ENCODE measurements at places on chromosomes 3 and 15.

DNA sequence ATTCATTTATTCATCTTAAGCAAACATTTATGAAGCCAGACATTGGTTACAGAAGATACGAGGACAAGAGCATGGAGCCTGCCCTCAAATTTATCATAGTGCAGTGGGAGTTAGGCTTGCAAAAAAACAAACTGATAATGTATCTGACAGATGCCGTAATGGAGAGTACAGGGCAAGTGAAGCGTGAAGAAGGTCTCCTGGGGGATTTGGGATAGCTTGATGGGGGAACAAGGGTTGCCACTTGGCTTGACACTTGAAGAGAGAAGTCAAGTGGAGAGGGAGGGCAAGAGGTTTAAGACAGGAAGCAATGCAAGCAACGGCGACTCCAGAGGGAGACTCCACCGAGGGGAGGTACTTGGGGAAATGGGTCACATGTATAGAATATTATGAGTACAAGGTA is 129.3 kb downstream of the SSR3 start:
- DNase-seq = no peak

DNA sequence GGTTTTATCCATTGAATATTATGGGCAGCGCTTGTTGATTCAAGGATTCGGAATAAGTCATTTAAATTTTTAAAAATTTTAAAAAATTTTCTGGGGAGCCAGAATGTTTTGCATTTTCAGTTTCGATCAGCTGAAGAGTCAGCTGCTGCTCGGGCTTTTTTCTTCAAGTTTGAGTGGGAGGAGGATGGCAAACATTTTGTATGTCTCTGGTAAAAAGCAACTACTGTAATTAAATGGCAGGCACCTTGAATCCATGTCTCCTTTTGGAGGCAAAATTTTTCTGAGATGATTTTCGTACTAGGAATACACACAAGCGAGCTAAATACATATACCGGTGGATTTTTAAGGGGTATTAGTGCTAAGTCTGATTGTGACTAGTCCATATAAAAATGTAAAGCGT is 612 bp downstream of the C3orf38 start:
- DNase-seq = peak; percentile 57

GRCh38 chr3:190825386-190826016 is 37.0 kb downstream of the GMNC start:
- DNase-seq = no peak

DNA sequence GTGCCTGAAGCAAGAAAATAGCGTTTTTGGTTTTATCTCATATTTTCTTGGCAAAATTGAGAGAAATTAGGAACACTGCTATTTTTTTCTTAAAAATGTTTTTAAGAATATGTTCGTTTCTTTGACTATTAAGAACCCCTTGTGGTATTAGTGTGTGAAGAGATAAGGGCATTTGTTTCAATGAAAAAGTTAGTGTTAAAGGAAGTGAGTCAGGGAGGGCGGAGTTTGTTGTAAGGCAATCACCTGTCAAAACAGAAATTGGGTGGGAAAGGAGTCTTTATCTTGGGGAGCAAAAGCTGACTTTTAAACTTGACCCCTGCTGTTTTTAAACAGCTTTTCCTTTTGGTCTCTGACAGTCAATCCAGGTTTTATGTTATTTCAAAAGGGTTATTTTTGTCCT is 4.2 kb downstream of the RAP2B start:
- DNase-seq = peak; percentile 97

GRCh38 chr3:42195879-42196330 is 70.1 kb downstream of the CCK start:
- no peak for DNase-seq

- DNase-seq = no peak
Measured at GRCh38 chr3:124748560-124749198, 18.4 kb downstream of the UMPS start.

DNA sequence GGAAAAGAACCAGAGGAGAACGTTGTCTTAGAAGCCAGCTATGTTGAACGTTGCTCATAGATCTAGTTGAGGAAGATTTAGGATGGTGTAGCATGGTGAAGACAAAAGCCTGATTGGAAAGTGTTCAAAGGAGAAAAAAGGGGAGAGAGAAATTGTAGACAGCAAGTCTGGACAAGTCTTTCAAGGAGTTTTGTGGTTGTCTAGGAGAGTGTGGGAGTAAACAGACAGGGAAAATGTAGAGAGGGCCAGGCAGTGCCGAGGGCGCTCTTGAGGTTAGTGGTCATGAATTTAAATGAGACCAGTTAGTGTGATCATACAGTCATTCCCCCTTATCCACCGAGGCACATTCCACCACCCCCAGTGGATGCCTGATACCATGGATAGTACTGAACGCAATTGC is 167.5 kb upstream of the IL12A start:
- no peak for DNase-seq

- no peak for DNase-seq
Measured at GRCh38 chr15:98562331-98562937, 85.9 kb upstream of the IGF1R start.

DNA sequence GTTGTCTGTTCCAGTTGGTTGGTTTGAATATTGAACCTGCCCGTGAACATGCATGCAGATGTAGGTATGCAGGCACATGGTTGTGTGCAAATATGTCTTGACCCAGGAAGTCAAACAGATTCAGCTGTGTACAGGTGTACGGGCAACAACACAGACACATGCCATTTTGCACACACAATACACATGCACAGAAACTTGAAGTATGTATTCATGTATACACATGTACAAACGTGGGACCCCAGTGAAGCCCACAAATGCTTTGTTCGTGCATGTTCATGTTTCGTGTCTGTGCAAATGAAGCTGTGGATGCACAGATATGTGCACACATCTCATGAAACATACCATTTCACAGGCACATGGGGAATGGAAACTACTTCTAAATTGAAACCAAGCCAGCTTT is 30.7 kb downstream of the IDH3A start:
- no peak for DNase-seq

DNA sequence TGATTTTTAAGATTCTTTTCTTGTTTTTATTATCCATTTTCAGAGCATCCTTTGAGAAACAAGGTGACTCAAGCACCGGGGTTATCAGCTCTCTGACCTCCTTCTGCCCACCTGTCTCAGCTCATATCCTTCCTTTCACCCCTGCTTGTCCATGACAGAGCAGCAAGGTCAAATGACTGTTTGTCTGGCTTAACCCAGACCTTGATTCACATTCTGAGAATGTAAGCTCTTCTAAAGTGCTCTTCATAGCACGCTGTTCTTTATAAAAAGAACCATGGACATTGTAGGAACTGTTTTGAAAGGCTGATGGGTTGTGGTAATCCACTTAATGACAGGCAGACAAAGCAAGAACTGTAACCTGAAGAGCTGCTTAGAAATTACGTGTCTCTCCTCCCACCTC is 122.5 kb downstream of the CHST2 start:
- no peak for DNase-seq

- no peak for DNase-seq
Measured at GRCh38 chr3:160098261-160098908, 109.8 kb downstream of the IL12A start.

GRCh38 chr15:61834076-61834697 is 226.1 kb downstream of the VPS13C start:
- DNase-seq = peak; percentile 78

GRCh38 chr3:139534992-139535879 is 4.3 kb downstream of the RBP1 start:
- peak; percentile 52 for DNase-seq

- no peak for DNase-seq
Measured at GRCh38 chr3:49568965-49569364, 14.7 kb downstream of the BSN start.

DNA sequence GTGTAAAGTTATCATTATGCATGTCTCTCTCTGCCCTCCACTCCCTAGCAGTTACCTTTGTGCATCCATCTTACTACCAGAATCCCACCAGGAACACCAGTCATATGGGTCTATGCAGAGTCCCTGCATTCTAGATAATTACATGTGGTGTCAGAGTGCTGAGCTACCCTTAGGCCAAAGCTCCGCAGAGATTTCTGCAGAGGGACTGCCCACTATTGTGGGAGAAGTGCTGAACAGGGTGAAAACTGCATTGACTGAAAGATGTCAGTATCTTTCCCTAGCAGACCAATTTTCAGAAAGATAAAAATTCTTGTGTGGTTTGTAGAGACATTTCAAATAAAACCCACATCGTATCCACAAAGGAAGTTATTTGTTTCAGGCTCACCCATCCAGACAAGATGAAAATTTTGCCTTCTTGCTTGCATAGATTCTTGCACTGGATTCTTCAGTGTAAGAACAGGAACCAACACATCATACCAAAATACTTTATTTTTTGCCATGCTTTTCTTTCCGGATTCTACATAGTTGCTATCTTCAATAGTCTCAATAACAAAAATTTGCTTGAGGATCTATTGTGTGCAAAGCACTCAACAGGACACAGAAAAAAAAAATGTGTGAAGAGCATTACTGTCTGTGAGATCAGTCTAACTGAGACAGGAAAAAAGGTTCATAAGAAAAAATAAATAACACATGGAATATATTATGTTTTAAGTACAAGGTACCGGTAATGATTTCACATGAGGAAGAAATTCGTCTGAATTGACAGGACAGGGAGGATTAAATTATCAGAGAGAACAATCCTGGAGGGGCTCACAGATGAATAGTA is 32.0 kb upstream of the CCDC80 start:
- DNase-seq = no peak

GRCh38 chr3:61832375-61833229 is 271.2 kb downstream of the PTPRG start:
- DNase-seq = no peak

DNA sequence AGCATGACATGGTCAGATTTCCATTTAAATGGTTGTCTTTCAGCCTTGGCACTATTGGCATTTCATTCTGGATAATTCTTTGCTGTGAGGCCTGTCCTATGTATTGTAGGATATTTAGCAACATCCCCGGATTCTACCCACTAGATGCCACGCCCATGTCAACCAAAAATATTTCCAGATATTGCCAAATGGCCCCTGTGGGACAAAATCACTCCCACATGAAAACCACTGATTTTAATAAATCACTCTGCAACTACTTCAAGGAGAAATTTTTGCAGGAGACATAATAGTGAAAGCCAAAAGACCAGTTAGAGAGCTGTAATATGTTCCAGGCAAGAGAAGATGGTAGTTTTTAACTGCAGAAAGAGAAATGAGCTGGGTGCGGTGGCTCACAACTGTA is 55.9 kb upstream of the RARB start:
- no peak for DNase-seq

DNA sequence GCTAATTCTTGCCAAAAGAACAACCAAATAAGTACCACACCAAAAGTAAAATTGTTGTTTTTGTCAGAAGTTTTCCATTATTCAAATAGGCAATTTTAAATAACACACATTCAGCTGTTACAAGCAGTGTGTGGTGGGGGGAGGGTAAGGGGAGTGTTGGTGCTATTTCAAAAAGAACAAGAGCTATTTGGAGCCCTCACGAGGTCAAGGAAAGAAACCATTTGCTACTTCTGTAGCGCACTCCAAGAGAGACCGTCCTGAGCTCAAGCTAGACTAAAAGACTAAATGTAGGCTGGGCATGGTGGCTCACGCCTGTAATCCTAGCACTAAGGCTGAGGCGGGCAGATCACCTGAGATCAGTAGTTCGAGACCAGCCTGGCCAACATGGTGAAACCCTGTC is 21.2 kb upstream of the IGF2BP2 start:
- DNase-seq = no peak

DNA sequence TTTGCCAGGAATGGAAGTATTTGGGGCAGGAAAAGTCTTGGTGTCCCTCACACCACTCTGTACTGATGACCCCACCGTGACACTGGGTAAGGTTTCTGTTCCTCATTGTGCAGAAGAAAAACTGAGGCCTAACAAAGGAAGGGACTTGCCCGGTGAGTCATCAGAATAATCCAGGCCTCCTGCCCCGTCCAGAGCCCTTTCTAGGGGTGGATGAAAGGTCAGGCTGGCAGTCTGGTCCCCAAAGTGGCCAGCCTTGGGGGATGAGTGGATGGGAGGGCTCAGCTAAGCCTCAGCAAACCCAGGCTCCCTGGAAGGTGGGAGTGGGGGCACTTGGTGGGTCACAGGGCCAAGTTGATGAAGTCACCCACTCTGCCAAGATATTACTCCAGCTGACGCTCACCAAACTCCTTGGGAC is 2.3 kb upstream of the DNAH1 start:
- no peak for DNase-seq

- no peak for DNase-seq
Measured at GRCh38 chr15:91790836-91791235, 62.7 kb upstream of the SLCO3A1 start.

Data from hematopoietic multipotent progenitor cell treated with erythropoietin and hydrocortisone succinate and interleukin-3 and kit ligand, for 6 days (in vitro differentiated cells).